ENCODE measurements at places on chromosomes 16 and 17. TPM values are rescaled to one million over a fixed set of nuclear protein-coding genes. Genes with fewer than 3 reads are reported as not detected.

GRCh38 chr16:79784007-79784406 lies 183.5 kb upstream of the MAF start:
- H3K4me1 ChIP-seq = no peaks in the 10 kb centered on the region
- DNase-seq = no peak
- H3K27me3 ChIP-seq = no peaks in the 10 kb centered on the region
- H3K27ac ChIP-seq = no peak overlapping the region
- H3K36me3 ChIP-seq = no peaks in the 10 kb centered on the region

- no peaks in the 10 kb centered on the region for H3K36me3 ChIP-seq
- no peaks in the 10 kb centered on the region for H3K4me1 ChIP-seq
- no peaks in the 10 kb centered on the region for H3K27me3 ChIP-seq
- H3K4me3 ChIP-seq = no peak overlapping the region
- no peak overlapping the region for H3K27ac ChIP-seq
- no peak for DNase-seq
These were observed 69.2 kb downstream of the SDR42E1 start for GRCh38 chr16:81942007-81942601.

DNA sequence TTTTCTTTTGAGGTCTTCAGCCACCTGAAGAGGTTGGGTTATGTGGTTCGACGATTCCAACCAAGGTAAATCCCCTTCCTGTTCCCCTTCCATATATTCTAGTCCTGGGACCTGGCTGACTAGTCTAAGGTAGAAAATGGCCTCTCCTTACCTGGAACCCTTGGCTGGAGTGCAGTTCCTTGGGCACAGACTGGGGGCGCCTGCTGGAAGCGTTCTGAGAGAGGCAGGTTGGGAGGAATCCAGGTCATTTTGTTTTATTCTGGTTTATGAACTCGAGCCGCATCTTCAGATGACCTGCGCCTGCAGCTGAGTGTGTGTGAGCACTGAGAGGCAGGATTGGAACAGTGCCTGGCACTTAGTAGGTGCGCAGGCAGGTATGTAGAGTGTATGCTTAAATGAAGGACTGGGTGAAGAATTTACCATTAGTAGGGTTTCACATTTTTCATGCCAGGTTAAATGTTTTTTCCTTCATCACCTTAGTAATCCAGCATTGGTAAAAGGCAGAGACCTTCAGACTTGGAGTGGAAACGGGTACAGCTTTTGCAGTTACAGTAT lies 2.7 kb downstream of the TSEN54 start:
- DNase-seq = no peak
- H3K27me3 ChIP-seq = no peaks in the 10 kb centered on the region
- peaks cover 17% of the 10 kb centered on the region for H3K36me3 ChIP-seq
- H3K4me3 ChIP-seq = no peak overlapping the region

Gene CTRB2
- total RNA-seq = not detected

GRCh38 chr16:76421571-76421970 lies 144.4 kb downstream of the CNTNAP4 start:
- H3K27me3 ChIP-seq = no peaks in the 10 kb centered on the region
- H3K36me3 ChIP-seq = no peaks in the 10 kb centered on the region

Gene LDHD
- total RNA-seq = not detected

GRCh38 chr16:29231244-29231643 lies 175.3 kb downstream of the NPIPB11 start:
- no peaks in the 10 kb centered on the region for H3K4me1 ChIP-seq
- H3K4me3 ChIP-seq = no peak overlapping the region
- DNase-seq = no peak

DNA sequence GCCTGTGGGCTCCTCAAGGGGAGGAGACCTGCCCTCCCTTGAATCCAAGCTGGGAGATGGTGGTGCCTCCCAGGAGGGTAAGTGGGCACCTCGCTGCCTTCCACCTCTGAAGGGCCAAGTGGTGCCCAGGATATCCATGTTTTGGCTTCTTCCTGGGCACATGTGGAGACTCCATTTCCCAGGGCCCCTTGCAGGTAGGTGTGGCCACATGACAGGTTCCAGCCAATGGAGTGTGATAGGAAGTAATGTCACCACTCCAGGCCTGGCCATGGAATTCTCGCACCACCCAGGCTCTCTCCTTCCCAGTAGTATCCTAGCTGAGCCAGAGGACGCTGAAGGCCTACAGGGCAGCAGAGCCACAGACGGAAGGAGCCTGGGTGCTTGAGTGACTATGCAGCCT lies 17.6 kb upstream of the PEMT start:
- no peak for DNase-seq
- no peaks in the 10 kb centered on the region for H3K4me1 ChIP-seq
- H3K36me3 ChIP-seq = no peaks in the 10 kb centered on the region

Gene SOST
- not detected for total RNA-seq

Gene RPTOR
- total RNA-seq = 63.9 TPM

Measured in CD8-positive, alpha-beta memory T cell (primary cell).